ENCODE measurements at places on chromosomes 1 and 21.

DNA sequence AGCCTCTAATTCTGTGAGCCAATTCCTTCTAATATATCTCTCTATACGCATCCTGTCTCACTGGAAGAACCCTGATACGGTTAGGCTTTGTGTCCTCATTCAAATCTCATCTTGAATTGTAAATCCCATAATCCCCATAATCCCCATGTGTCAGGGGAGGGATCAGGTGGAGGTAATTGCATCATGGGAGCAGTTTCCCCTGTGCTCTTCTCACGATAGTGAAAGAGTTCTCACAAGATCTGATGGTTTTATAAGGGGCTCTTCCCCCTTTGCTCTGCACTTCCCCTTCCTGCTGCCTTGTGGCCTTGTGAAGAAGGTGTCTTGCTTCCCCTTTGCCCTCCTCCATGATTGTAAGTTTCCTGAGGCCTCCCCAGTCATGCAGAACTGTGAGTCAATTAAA is 116.1 kb downstream of the MRPS6 start:
- DNase-seq, result no peak

GRCh38 chr1:175569117-175569743 is 174.2 kb downstream of the TNR start:
- DNase-seq, result no peak

DNA sequence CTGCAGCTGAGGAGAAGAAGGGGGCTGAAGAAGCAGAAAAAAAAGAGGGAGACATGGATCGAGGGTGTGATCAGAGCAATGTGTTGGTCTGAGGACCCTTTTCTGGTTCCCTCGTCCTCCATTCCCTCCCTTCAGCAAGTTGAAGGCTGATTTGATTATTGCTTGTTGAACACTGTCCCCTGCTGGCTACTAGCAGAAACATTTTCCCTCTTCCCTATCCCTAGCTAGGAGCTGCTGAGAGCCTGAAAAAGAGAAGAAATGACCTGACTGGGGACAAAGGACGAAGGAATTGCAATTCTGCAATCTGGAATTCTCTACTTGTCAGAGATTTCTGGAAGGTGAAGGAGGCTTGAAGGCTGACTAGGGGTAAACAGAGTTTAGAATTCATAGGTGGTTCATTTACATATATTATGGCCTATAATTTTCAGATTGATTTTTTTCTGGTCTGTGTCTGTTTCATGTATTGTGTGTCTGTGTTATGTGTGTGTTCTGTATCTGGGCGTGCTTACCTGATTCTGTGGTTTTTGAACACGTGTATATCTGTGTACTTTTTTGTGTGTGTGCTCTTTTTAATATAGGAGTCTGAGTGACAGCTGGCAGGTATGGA is 9.8 kb downstream of the NHLH1 start:
- DNase-seq, result no peak

GRCh38 chr1:209454340-209454994 is 129.0 kb upstream of the CAMK1G start:
- DNase-seq, result no peak

GRCh38 chr1:183810121-183810520 is 5.2 kb downstream of the RGL1 start:
- no peak for DNase-seq

- DNase-seq, result no peak
These were observed 93.9 kb downstream of the DDAH1 start for GRCh38 chr1:85371021-85371420.

- DNase-seq, result no peak
These were observed 313.1 kb downstream of the SIPA1L2 start for GRCh38 chr1:232316864-232317263.

- DNase-seq, result no peak
These were observed 152.3 kb downstream of the FCRL5 start for GRCh38 chr1:157399984-157400382.

DNA sequence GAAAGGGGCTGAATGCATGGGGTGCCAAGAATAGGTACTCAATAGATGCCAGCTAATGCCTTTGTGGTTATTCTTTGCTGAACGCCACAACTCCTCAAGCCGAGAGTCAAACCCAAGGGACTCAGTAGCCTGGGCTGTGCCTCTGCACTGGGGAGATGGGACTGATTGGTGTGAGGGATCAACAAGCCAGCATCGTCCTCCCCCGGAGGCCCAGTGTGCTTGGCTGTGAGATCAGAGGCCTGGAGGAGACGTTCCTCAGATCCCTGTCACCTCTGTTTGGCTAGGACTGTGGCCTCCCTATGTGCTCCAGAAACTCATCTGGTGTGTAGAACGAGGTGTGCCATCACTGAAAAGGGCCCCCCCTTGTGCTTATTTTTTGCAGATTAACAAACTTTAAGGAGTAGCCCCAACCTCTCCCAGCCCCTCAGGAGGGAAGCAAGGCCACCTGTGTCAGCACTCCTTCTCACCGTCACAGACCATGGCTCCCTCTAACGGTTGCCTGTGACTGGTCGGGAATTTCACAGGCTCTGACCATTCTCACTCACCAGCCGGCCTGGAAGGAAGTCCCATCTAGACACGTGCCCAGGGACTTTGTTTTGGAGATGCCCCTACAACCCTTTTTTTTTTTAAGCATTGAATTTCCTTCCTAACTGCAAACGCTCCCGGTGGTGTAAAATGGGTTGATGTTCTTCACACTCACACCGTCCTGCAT is 194.0 kb upstream of the VAMP3 start:
- DNase-seq, result peak; percentile 24

GRCh38 chr1:41695118-41695745 is 210.7 kb upstream of the EDN2 start:
- no peak for DNase-seq

GRCh38 chr1:243315455-243315854 is 59.6 kb downstream of the SDCCAG8 start:
- no peak for DNase-seq

DNA sequence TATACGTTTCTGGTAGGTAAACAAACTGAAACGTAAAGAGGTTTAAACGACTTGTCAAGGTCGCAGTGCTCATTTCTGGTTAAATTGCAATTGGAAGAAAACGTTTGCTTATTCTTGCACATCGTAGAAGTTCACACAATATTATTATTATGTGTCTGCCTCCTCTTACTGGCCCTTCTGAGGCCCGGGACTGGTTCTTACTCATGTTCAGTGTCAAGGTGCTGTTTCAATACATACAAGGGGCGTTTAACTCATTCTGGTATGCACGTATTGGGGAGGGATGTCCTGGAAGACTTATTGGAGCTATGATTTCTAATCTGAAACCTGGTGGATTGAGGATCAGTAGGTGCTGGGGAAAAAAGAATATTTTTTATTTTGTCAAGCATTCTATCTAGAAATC is 932 bp downstream of the RPF1 start:
- DNase-seq, result no peak

DNA sequence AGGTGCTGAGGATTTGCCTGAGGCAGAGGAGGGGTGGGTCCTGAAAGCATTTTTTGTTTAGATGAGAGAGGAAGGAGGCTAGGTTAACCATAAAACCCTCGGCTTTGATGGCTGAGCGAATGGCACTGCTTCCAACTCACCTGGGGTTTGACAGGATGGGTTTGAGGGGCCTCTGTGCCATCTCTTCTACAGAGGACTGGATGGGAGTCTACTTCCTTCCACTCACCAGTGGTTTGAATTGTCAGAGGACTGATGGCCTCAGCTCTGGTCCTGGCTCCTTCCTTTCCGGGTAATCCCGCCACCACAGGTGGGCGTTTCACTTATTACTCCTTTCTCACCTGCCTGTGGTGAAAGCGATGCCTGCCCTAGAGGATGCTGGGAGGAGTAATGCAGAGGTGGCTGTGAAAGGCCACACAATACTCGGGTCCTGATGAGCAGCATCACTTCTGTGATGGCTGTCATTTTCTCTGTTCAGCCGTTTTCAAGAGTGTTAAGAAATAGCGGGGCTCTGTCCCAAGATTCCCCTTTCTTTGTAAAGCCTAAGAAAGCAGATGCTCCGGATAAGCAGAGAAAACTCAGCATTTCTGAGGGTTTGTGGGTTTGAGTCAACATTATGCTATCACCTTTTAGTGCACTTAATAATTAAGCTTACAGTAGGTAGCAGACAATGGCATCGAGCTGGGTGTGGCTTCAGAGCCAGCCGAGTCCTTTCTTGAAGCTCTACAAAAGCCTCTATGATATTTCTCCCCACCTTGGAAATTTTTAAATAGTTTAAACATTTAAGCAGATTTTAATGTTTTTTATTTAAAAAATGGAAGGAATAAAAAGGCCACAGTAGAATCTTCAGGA is 220.7 kb downstream of the HLX start:
- DNase-seq, result no peak

- DNase-seq, result no peak
These were observed 21.1 kb upstream of the ABCA4 start for GRCh38 chr1:94142022-94142421.

DNA sequence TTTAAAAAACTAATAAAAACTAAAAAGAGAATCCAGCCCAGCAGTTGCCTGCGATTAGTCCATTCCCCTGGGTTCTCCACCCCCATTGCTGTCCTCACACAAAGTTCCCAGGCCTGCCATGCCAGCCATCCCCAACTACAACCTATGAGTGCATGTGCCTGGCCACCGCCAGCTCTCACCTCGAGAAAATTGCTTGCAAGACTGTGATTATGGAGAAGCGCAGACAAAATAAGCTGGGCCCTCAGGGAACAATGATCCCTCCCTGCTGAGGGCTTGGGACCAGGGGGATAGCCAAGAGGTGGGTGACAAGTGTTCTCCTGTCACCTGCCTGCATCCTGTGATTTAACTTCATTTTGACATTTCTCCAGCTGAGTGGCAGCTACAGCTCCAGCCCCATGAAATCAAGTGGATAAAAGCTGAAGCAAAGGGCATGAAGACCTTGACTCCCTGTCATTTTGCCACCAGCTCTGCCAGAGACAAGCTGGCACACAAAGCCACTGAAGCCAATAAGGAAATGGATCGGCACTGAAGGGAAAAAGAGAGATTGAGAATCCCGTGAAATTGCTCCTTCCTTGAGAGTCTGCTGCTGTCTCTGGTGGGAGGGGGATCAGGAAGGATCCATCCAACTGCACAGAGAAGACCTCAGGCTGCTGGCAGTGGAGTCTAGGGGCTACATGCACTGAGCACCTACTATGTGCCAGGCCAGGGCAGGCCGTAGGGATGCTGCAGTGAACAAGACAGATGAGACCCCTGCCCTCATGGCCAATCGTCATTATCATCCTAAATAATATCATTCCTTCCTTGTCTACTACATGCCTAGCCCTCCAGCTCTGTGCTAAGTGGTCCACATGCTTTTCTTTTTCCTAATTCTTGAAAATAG is 40.7 kb downstream of the MATN1 start:
- no peak for DNase-seq

DNA sequence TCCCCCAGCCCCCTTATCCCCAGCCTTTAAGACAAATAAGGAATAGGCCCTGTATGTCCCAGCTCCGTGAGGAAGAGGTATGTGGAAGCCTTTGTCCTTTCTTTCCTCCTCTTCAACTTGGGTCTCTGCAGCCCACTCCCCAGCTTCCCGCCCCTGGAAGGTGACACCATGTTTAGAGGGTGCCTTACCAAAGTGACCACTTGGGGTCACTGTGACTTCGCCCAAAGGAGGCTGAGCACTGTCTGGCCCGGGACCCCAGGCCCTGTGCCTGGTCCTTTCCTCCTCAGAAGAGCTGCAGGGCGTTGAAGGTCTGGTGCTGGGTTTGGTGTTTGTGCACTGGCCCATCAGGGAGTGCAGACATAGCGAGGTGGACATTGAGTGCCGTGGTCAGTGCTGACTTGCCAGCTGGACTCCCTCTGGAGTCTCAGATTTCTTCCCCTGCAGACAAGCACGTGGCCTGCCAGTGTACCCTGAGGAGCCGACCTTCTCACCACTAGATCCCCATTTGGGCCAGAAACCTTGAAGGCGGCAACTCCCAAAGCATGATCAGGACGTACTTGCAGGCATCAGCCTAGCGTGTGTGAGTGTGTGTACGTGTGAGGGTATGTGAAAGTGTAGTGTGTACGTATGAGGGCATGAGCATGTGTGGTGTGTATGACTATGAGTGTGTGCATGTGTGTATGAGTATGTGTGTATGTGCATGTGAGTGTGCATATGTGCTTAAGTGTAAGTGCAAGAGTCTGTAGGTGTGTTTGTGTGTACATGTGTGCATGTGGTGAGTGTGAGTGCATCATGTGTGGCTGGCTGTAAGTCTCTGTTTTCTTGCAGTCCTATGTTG is 181.4 kb upstream of the KIAA0040 start:
- no peak for DNase-seq

DNA sequence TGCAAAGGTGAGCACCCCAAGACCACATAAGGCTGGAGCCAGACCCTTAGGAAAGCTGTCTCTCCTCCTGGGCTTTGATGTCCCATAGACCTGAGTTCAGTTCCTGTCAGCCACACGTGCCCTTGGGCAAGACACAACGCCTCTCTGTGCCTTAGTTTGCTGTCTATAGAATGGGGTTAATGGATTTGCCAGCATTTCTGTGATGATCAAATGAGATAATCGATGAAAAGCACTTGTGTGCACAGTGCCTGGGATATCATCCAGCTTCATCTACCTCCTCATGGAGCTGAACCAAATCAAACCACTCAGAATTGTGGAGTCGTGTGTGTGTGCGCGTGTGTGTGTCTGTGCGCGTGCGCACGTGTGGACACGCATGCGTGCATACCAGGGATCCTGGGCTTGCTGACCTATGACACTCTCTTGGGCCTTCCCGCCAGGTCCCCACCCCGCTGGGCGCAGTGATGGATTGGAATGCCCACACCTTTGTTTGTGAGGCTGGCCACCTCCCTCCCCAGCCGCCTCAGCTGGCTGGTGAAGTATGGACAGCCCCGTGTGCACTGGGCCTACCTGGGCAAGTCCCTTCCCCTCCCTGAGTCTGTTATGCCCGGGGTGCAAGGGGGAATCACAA is 5.2 kb downstream of the TTC22 start:
- DNase-seq, result peak; percentile 40

DNA sequence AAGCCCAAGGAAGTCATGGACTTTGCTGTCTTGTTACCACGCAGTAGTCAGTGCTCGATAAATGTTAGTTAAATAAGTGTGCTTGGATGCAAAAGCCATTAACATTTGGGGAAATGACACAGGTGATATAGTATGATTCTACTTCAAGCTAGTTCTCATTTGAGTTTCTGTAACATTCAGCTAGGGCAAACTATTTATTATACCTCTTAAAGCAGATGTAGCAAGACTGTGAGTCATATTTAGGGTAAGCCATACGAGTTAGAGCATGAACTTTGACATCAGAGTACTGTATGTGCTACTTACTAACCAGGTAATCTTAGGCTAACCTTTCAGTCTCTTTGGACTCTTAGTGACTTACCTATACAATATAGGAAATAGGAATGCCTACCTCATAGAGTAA is 21.0 kb downstream of the CLCA4 start:
- no peak for DNase-seq

DNA sequence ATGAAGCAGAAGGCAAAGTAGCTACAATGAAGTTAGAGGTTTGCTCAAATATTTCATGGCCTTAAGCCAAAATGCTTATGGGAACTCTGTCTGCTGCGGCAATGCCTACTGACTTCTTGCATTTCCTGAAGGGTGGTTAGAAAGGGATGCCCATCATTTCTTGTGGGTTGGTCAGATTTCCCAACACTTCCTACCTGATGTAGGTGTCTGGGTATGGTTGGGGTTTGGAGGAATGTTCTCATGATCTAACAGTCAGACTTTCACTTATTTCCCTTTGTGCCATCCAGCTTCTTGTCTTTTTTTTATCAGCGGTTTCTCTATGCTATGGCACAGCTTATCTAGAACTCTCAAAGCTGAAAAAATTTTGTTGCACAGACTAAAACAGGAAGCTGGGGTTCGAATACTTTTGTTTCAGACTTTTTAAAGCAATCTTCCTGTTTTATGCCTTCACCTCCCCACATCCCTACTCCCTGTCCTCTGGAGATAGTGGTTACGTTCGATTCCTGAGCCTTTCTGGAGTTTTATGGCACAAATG is 307.7 kb downstream of the USP25 start:
- no peak for DNase-seq
